Activated naive CD8-positive, alpha-beta T cell treated with anti-CD3 and anti-CD28 coated beads for 36 hours (primary cell): ENCODE measurements at places on chromosomes 6 and 20. TPM values are rescaled to one million over a fixed set of nuclear protein-coding genes. Genes with fewer than 3 reads are reported as not detected.

GRCh38 chr6:8570256-8570920 is 135.0 kb upstream of the SLC35B3 start:
- DNase-seq, result no peak
- H3K36me3 ChIP-seq, result no peaks in the 10 kb centered on the region
- no peak overlapping the region for H3K27ac ChIP-seq
- H3K4me1 ChIP-seq, result no peaks in the 10 kb centered on the region
- peaks cover 3% of the 10 kb centered on the region for H3K27me3 ChIP-seq

- no peaks in the 10 kb centered on the region for H3K27me3 ChIP-seq
- H3K4me1 ChIP-seq, result no peaks in the 10 kb centered on the region
- no peak for DNase-seq
- no peak overlapping the region for H3K4me3 ChIP-seq
- no peaks in the 10 kb centered on the region for H3K36me3 ChIP-seq
- H3K27ac ChIP-seq, result no peak overlapping the region
Measured at GRCh38 chr6:140178520-140178919, 804.1 kb upstream of the CITED2 start.

CST7 gene
- 44.7 TPM for total RNA-seq

MEI4 gene
- 0.04 TPM for total RNA-seq

AKAP12 gene
- 1.8 TPM for total RNA-seq
